ENCODE measurements at places on chromosomes 1 and 21.
A peak's percentile ranks its signal among the peaks of the same experiment; 100 is the strongest.

DNA sequence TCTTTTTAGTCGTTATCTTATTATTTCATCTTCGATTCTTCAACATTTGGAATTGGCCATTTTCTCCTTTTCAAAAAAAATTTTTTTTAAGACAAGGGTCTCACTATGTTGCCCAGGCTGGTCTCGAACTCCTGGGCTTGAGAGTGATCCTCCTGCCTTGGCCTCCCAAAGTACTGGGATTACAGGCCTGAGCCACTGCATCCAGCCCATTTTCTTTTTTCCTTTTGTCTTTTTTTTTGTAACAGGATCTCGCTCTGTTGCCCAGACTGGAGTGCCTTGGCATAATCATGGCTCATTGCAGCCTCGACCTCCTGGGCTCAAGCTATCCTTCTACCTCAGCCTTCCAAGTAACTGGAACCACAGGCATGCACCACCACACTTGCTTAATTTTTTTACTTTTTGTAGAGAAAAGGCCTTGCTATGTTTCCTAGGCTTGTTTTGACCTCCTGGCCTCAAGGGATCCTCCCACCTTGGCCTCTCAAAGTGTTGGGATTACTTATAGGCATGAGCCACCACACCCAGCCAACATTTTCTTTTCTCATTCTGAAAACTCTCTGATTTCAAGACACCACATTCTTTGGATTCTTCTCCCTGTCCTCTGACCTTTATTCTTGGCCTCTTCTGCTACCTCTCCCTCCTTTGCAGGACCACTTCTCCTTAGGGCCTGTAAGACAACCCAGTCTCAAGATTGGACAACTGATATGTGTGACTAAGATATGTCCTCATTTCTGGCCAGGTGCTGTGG is 6.0 kb upstream of the MAP1LC3C start:
- no peak for DNase-seq

GRCh38 chr1:218547957-218548730 is 203.0 kb downstream of the TGFB2 start:
- DNase-seq: peak; percentile 6

GRCh38 chr21:39673163-39673562 is 60.4 kb downstream of the B3GALT5 start:
- DNase-seq: no peak

DNA sequence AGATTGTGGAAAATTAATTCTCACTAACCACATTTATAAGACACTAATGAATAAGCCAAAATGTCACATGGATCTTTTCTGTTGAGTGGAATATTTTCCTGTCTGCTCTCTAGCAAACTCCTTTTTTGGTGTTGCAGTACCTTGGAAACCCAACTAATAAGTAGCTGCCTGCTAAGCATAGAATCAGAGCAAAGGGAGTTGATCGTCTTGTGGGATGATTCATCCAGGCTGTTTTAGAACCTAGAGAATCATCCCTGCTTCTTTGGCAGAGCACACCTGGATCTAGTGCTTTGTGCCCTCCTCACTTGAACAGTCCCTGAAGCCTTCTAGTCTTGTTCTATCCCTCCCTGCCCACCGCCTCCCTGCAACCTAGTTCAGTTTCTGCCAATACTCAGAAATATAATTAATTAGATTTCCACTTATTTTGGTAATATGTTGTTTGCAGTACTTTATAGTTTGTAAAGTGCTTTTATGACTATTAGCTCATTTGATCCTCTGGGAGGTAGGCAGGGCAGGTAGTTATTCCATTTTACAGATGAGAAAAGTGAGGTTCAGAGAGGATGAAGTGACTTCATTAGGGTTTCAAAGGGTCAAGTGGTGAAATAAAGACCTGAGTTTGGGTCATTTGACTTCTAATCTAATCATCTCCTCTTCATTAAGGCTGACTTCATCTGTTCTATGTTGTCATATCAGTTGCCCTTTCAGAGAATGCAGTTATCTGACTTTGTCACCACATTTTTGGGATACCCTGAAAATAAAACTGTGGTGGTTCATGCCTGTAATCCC is 2.5 kb downstream of the AGO4 start:
- DNase-seq: peak; percentile 25

DNA sequence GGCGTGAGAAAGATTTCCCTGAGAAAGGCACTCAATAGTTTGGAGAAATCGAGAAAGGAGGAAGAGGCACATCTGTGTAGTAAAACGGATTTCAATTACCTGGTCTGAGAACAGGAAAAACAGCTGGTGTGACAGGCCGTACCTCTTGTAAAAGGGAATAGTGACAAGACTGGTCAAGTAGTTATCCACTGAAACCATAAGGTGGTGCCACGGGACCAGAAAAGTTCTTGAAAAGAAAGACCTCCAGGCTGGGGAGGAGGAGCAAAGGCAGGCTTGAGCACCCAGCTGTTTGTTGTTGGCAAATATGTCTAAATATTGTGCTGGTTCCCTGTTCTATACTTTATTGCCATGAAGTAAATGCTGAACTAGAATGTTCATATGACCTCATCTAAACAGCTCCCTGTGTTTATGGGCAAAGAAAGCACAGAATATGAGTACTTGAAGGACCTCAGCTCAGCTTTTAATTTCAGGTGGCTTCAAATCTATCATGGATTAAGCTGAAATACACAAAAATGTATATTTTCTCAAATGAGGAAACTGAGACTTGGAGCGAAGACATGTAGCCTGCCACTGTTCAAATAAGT is 4.0 kb downstream of the HAO2 start:
- no peak for DNase-seq

GRCh38 chr1:201489643-201490261 is 17.2 kb downstream of the CSRP1 start:
- DNase-seq: no peak

- DNase-seq: no peak
Observed at GRCh38 chr1:205285381-205286101, 36.0 kb downstream of the NUAK2 start.

All from epithelial cell of proximal tubule (primary cell).